ENCODE measurements at places on chromosomes 3 and 15. TPM values are rescaled to one million over a fixed set of nuclear protein-coding genes. Genes with fewer than 3 reads are reported as not detected.

Gene AVEN
- total RNA-seq: 20.0 TPM

Gene LRTM1
- not detected for total RNA-seq

Gene SLC2A2
- not detected for total RNA-seq

Gene CAPN3
- 6.8 TPM for total RNA-seq

Gene CACNA2D2
- total RNA-seq: 0.49 TPM

Gene TBL1XR1
- 111 TPM for total RNA-seq

Gene ATP2B2
- total RNA-seq: 0.36 TPM

Gene WWTR1
- total RNA-seq: 243 TPM

Gene STRA6
- total RNA-seq: not detected

Gene GPR149
- total RNA-seq: not detected

Gene CELSR3
- 1.4 TPM for total RNA-seq

Gene ZMYND10
- 1.2 TPM for total RNA-seq

Gene COL8A1
- 15.3 TPM for total RNA-seq

Gene CPOX
- total RNA-seq: 15.3 TPM

Gene CXCR6
- 0.36 TPM for total RNA-seq

Gene P2RY14
- total RNA-seq: 8.3 TPM

Gene TTLL13
- not detected for total RNA-seq

Gene SLC9C1
- 0.41 TPM for total RNA-seq

Gene DNAJC19
- 69.2 TPM for total RNA-seq

Gene CCDC80
- total RNA-seq: 201 TPM

Gene RPS27L
- 91.7 TPM for total RNA-seq

Gene KLHL40
- not detected for total RNA-seq

Gene ST3GAL6
- 11.8 TPM for total RNA-seq

Gene LRRIQ4
- total RNA-seq: not detected

Gene KIF15
- 1.1 TPM for total RNA-seq

Gene FEZF2
- not detected for total RNA-seq

Gene LAMB2
- total RNA-seq: 612 TPM

Gene ST8SIA2
- 0.71 TPM for total RNA-seq

Gene GOLGA8S
- total RNA-seq: 0.36 TPM

Gene P2RY13
- total RNA-seq: 0.81 TPM

Gene MELTF
- 3.6 TPM for total RNA-seq

Gene ROPN1
- total RNA-seq: not detected

Gene GUCA1C
- not detected for total RNA-seq

Gene RHOV
- not detected for total RNA-seq

Gene STAC
- total RNA-seq: 33.7 TPM

Gene THOC7
- 129 TPM for total RNA-seq

Gene SNRK
- total RNA-seq: 35.1 TPM

Gene PAQR5
- total RNA-seq: not detected

Gene HTR3E
- not detected for total RNA-seq

Gene NISCH
- total RNA-seq: 63.7 TPM

Gene ZNF619
- 3.4 TPM for total RNA-seq

Gene TADA3
- 53.2 TPM for total RNA-seq

Gene STXBP5L
- 11.4 TPM for total RNA-seq

Gene ATP13A5
- total RNA-seq: not detected

Gene OXTR
- 0.16 TPM for total RNA-seq

Gene NPAP1
- total RNA-seq: 0.41 TPM

Gene CCNL1
- total RNA-seq: 194 TPM

Gene LRRC2
- total RNA-seq: 7.1 TPM

Gene AADACL2
- not detected for total RNA-seq

Gene TRPM1
- not detected for total RNA-seq

Gene TNIK
- 21.3 TPM for total RNA-seq

Gene BCL2A1
- total RNA-seq: not detected

Gene C3orf70
- total RNA-seq: 37.5 TPM

Gene SEMA3B
- 54.6 TPM for total RNA-seq

Gene CFAP44
- 4.3 TPM for total RNA-seq

Gene TGM4
- not detected for total RNA-seq

Gene SIN3A
- 41.7 TPM for total RNA-seq

Gene DZIP1L
- total RNA-seq: 22.4 TPM
